Choroid plexus epithelial cell (primary cell): ENCODE measurements at places on chromosomes 12 and 14.

GRCh38 chr12:6772726-6773589 is 638 bp downstream of the LAG3 start:
- no peak for DNase-seq

GRCh38 chr12:1977109-1977508 is 27.1 kb downstream of the DCP1B start:
- DNase-seq = no peak

GRCh38 chr14:99272899-99273765 is 1.1 kb upstream of the BCL11B start:
- no peak for DNase-seq

- DNase-seq = no peak
These were observed 326.2 kb upstream of the RGS6 start for GRCh38 chr14:71606064-71606463.

DNA sequence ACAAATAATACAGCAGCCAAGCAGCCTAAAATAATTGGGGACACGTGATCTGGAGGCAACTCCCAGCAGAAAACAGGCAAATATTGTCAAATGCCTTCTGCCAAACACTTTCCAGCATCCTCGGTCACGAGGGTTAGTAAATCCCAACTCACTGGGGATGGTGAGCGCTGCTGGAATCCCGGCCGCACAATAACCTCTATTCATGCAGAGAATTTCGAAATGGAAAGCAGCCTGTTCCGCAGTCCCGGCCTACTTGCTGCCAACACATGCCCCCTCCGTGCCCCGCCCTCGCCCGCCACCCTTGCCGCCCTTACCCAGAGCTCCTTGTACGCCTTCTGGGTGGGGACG is 62.2 kb downstream of the RFX4 start:
- DNase-seq = peak; percentile 39

- DNase-seq = peak; percentile 29
These were observed 177.7 kb upstream of the FRMD6 start for GRCh38 chr14:51473808-51474565.

DNA sequence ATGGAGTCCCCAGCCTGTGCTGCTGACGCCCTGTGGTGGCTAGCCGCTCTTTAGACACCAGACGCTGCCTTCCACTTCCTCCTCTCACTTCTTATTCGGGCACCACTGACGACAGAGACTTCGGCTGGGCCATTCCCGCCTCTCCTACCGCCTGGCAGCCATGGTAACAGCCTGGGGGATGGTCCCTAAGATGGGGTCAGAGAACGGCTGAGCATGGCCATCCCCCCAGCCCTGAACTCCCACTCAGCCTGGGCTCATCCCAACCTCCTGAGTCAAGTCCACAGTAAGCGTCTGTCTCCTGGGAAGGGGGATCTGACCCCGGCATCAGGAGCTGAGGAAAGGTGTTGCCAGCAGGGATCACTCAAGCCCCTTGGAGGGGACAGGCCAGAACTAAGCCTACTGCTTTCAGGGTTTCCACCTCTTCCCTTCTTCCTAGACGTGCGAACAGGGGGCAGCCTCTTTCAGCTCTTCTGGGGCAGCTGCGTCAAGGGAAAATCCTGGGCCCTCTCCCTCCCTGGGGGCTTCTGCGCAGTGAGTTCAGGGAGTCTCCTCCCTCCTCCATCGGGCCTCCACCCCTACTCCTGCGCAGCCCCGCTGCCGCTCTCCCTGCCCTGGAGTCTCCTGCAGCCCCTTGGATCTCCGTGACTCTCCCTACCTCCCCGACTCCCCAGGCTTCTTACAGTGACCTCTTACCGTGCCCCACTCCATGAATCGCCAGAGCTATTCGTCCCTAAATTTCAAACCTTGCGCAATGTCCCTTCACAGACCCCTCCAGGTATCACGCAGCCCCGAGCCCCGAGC is 643 bp upstream of the TAMALIN start:
- no peak for DNase-seq

DNA sequence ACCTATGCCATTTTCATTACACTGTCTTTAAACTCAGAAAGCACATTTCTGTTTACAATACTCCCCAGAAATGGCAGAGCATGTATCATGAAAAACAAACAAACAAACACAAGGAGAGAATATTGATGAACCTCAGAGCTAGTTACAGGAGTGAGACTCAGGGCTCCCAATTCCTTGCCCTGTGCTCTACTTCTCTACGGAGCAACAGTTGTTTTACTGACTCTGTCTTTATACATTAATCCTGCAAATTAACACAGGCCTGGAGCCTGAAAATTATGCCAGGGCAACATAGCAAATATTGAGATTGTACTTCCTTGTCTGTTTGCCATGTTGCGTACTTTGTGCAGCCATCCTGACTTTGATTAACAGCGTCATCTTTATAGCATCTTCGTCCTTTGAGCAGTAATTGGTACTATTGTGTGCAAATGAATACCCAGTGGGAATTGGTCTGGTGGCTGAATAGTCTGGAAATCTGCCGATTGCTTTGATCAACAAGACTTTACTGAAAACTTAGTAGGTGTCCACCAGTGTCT is 15.2 kb upstream of the AKAP6 start:
- no peak for DNase-seq

GRCh38 chr12:57985685-57986084 is 44.3 kb downstream of the ATP23 start:
- DNase-seq = no peak

DNA sequence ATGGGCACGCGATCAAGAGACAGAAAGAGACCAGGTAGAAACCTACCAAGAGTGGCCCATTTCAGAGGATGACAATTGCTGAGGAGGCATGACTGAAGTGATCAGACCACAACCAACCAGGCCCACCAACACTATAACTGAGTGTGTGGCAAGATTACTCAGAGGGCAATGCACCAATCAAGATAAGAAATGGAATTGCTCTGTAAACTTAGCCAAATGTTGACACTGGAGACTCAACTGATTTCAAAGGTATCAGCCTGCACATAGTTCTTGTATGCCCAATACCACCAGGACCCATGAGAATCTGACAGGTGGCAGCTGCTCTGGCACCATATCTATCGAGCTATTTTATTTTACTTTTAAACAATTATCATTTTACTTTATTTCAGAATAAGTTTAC is 128.9 kb downstream of the FOXN3 start:
- no peak for DNase-seq

DNA sequence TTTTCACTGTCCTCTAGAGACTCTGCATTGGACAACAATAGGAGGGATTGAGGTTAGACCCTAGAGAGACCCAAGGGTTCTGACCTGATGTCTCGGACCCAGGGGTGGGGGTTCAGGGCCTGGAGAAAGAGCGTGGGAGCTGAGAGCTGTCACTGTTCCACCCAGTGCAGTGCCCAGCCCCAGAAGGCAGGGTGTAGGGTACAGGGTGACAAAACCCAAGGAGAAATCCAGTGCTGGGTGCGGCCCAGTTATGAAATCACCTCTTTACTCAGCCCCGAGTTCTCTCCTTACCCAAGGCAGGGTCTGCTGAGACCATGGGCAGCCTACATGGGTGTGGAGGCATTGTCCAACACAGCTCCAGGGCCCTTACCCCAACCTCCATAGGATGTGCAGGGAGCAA is 2.6 kb downstream of the AQP2 start:
- no peak for DNase-seq

DNA sequence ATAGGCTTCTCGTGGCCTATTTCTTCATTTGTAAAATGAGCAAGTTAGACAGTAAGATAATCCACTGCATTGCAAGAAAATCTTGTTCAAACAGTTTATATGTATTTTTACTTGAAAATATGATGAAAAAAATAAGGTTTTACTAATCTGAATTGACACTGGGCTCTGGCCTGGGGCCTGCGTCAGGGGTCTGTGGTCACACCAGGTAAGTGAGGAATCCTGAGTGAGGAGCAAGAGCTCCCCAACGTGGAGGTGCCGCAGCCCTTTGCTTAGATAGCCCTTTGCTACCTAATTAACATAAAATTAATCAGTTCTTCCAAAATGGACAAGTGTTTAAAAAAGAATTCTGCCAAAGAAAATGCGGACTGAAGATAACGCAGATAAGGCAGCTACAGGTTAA is 39.1 kb upstream of the STAB2 start:
- DNase-seq = no peak

GRCh38 chr12:131042834-131043245 is 89.1 kb downstream of the ADGRD1 start:
- DNase-seq = no peak

- DNase-seq = no peak
These were observed 12.9 kb upstream of the OXA1L start for GRCh38 chr14:22753586-22753985.

GRCh38 chr12:107402041-107403022 is 283.3 kb upstream of the PWP1 start:
- peak; percentile 88 for DNase-seq

DNA sequence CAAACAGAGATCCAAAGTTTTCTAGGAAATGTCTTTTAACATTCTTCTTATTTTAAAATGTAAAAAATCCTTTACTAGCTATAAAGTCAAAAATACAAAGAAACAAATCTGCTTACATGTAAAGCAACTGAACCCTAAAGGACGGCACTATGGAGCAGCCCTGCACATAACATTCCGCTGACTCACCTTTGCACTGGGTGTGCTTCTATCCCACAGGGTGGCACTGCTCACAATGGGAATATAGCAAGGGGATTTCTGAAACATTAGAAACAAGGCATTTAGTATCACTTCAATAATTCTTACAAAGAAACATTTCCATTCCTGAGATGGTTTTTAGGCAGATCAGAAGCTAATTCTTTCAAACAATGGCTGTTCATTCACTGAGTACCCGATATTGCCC is 94.3 kb downstream of the C12orf42 start:
- DNase-seq = no peak

- DNase-seq = peak; percentile 62
These were observed 764 bp downstream of the DYNLL1 start for GRCh38 chr12:120496413-120497340.

GRCh38 chr12:81231574-81232368 is 153.9 kb downstream of the ACSS3 start:
- DNase-seq = no peak

- peak; percentile 31 for DNase-seq
These were observed 14.9 kb upstream of the SCFD1 start for GRCh38 chr14:30607156-30607780.

DNA sequence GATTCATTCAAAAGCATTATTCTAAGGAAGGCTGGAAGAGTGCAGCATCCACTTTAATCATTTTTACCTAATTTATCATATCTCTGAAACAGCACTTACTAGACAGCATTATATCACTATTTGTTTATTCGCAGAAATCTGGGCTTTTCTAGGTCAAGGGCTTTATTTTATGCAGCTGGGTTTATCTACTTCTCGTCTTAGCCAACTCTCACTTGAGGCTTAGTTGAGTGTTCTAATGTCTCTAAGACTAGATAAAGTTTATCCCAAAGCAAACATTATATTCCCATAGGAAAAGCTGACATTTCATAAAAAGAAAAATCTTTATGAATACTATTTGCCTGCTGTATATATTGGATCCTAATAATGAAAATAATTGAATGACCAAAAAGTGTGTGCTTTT is 720.8 kb upstream of the FLRT2 start:
- no peak for DNase-seq

DNA sequence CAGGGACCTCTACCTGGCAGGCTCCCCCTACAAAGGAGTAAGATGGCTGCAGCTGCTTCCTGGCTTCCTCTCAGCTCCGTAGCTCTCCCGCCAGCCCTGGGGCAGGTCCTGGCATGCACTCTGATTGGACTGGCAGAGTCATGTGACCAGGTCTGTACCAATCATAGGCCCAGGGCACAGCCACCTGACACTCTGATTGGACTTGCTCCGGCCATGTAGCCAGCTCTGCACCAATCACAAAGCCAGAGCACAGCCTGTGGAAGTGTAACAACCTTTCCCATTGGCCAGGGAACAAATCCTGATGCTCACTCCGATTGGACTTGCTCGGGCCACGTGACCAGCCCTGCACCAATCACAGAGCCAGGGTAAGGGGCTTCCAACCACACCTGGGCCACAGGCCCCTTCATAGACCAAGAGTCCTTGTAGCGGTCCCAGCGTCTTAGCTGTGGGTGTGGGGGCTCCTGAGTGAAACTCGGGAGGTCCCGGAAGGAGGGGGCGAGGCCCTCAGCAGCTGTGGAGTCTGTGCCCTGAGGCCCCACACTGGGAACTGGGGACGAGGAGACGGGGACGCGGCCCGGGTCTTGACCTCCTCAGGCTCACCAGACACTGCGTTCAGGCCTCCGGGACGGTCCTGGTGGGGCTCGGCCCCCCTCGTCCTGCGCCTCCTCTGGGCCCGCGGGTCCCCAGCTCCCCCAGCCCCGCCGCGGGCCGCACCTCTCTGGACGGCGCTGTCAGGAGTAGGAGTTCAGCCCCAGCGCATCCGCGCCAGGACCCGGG is 210.6 kb downstream of the ADGRD1 start:
- no peak for DNase-seq

DNA sequence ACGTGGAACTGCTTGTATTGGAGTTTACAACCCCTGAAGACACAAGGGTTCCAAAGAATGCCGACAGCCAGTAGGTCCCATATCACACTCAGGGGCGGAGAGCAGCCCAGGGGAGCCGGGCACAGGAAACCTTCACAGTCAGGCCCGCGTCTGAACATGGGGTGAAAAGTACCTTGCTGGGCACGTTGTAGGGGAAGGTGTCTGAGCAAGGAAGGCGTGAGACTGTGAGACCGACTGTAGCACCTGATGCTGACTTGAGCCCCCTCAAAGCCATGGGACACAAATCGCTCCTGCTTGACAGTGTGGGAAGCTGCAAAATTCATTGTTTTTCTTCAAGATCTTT is 14.7 kb downstream of the RIMBP2 start:
- no peak for DNase-seq

GRCh38 chr14:32015166-32015565 is 61.9 kb upstream of the ARHGAP5 start:
- DNase-seq = no peak

- DNase-seq = no peak
These were observed 35.1 kb downstream of the OR10P1 start for GRCh38 chr12:55671746-55672145.

- peak; percentile 91 for DNase-seq
These were observed 4.7 kb upstream of the CREBL2 start for GRCh38 chr12:12606781-12607589.

- DNase-seq = no peak
These were observed 20.8 kb downstream of the TPCN1 start for GRCh38 chr12:113242026-113242418.

GRCh38 chr12:52226446-52226845 is 6.6 kb upstream of the KRT7 start:
- DNase-seq = peak; percentile 73

GRCh38 chr12:52486166-52487105 is 6.6 kb downstream of the KRT6A start:
- DNase-seq = no peak

DNA sequence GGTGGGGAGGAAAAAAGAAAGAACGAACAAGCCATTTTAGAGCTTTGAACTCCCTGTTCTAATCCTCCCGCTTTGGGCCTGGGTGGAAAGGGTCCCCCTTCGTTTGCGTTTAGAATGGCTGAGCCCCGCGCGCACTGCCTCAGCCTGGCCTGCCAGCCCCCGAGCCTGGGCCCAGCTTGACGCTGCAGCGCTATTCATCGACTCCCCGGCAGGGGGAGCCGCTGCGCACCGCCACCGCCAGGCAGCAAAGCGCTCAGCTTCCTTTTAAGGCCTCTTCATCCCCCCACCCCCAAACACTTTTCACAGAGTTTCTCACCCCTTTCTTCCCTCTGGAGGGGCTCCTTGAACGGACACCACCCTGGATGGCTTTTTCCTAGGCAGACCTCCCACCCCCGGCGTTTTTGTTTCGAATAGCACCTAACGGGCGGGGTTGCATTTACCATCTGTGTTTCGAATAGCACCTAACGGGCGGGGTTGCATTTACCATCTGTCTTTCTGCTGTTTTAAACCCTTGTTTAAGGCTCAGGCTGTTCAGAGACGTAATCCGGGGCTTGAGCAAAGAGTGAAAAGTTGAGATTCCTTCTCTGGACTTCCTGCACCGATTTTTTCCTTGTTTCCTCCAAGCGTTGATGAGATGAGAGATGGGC is 56.4 kb upstream of the PIWIL1 start:
- DNase-seq = no peak

- no peak for DNase-seq
These were observed 94.4 kb downstream of the PPP2R5C start for GRCh38 chr14:101855958-101856357.
